Activated CD8-positive, alpha-beta memory T cell treated with anti-CD3 and anti-CD28 coated beads, Interleukin-2, amount 50 U/mL, for 4 hours (primary cell): ENCODE measurements at places on chromosomes 4 and X.

- no peak for DNase-seq
Measured at GRCh38 chrX:143945171-143945570, 61.3 kb downstream of the UBE2NL start.

DNA sequence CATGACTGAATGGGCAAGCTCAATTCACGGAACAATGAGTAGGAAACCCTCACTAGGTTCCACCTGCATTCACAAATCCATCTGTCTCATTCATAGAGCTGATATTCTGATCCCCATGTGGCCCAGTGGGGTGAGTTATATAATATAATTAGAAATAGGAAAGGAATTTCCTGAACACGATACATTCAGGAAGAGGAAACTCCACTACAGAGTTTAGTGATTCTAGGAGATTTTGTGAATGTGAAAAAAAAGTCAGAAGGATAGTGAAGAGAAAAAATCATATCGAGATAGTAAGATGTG is 471.2 kb downstream of the GASK1B start:
- DNase-seq = no peak

- DNase-seq = no peak
Measured at GRCh38 chr4:177573507-177573906, 131.3 kb upstream of the AGA start.

DNA sequence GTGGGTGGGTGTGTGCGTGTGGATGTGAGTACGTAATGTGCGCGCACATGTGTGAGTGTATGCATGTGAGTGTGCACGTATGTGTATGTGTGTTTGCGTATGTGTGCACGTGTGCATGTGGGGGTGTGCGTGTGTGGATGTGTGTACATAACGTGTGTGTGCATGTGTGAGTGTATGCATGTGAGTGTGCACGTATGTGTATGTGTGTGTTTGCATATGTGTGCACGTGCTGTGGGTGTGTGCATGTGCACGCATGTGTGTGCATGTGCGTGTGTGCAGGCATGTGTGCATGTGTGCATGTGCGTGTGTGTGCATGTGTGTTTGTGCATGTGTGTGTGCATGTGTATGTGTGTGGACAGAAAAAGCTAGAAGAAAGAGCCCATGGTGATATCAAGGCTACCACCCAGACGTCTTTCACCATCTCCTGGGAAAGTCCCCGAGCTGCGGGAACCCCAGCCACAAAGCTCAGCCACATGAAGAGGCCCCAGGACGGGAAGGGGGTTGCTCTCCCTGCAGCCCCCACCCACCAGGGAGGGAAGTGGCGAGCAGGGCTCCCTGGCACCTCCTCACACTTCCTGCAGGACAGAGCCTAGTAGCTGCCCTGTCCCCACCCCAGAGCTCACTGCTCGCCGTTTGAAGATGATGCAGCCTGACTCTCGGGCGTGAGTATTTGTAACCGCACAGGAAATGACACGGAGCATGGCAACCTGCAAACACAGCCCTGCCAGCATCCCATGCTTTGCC is 108.3 kb downstream of the DCTD start:
- DNase-seq = no peak

- DNase-seq = no peak
Measured at GRCh38 chr4:3663791-3664190, 102.4 kb upstream of the ADRA2C start.

DNA sequence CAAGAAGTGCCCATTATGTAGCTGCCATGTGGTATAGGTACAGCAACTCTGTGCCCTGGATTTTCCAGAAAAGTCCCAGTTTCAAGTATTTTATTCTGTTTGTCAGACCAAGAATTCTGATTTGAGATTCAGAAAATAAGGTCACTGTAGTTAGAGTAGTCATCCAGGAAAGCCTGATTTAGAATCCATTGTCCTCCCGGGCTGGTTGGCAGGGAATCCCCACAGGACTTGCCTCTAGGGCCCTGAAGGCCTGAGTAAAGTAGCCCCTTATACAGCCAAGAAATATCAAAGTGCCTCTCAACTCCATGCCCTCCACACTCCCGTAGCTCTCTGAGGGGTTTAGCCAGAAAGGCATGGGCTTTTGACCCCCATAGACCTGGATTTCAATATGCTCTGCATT is 36.3 kb downstream of the RTL5 start:
- no peak for DNase-seq

DNA sequence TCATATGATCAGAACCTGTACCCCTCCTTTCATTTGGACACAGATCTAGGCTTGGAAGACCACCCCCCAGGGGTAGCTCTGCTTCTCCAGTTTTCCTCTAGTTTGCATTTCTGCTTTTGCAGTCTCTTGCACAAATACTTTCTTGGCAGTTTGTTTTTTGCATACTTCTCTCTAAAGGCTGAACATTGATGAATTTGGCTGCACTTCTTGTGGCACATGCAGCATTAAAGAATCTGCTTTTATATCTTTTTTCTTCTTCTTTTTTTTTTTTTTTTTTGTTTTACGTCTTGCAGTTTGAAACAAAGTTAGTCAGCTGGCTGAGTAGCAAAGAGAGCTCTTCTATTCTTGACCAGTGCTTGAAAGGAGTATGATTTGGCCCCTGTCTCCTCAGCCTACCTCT is 273.0 kb downstream of the GLUD2 start:
- DNase-seq = no peak

DNA sequence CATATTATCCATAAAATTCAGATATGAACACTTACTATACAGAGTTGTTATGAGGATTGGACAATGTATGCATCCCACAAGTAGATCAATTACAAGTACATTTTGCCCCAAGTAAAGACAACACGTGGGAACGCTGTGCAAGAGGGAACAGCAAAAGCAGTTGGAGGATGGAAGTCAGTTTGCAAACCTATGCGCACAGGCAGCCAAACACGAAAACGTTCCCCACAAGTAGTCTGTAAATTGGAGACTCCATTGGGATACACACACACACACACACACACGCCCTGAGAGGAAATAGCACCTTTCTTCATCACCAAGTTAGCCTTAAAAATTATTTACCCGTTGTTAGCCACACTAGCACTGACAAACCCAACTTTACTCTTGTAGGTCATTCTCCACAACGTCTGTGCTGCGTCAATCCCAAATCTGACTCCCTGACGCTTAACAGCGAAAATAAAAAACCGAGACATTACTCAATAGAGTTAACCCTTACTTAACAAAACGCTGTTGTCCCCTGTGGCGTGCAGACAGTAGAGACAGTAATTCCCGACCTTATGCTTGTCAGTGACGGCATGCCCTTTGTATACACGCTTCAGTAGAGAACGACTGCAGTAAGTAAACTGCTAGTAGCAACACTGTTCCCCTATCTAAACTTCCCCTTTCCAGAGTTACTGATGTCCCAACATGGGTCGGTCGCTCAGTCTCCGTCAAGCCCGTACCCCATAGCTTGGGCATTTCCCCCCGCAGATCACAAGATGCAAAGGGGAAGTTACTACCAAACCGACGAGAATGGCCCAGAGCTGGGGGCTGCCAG is 730 bp downstream of the MANBA start:
- DNase-seq = no peak

GRCh38 chr4:15314974-15315373 is 112.9 kb upstream of the C1QTNF7 start:
- no peak for DNase-seq

DNA sequence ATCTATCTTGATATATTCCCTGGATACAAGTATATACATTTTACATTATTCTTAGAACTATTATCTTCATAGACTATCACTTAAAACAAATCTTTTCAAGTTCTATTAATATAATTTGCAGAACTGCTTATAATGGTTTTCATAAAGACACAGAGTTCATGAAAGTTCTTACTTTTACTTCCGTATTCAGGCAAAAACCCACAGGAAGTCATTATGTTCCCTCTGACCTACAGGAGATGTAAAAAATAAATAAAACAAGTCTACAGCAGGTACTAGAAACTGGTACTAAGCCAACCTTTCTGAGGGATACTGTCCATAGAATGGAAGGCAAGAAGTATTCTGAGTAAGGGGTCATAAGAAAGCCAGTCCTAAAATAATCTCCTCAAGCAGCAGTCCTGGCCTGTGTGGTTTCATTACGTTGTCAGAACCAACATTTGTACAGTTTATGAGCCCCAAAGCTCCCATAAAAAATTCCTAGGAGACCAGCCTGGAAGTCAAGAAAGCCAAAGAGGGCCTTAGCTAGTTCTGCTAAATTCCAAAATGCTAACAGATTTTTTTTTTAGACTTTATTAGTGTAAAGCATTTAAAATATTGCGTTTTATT is 68.6 kb downstream of the CAMK2D start:
- no peak for DNase-seq

DNA sequence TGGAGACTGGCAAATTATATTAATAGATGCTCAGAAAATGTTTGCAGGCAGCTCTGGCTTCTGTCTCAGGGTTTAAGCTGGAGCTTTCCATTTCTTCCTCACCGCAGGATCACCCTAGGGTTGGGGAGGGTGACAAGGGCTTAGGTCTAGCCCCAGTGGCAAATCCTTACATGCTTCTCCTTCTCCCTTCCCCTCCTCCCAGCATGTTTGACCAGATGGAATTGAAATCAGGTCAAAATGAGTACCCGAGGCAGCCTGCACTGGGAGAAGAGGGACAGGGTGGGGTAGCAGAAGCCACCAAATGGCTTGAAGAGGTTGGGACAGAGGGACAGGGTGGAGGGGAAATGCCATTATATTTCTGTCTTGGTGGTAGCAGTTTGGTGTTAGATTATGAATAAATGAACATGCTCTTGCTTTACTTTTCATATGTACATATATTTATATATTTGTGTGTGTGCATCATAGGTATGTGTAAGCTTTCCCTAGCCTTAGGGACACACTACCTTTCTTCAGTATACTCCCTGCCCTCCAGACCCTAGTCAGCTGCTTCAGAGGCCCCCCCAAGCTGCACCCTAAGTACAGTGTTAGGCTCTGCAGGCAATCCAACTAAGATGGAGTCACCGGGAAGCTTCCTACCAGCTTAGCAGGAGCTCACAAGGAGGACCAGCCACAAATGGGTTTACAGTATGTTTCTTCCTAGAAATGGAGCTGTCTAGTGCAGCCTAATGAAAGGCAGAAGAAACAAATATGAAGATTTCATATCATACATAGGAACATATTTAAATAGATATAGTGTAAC is 1.8 kb downstream of the TMEM35A start:
- DNase-seq = no peak
